SIG-M5 (cell line): ENCODE measurements at places on chromosomes 4 and X.

DNA sequence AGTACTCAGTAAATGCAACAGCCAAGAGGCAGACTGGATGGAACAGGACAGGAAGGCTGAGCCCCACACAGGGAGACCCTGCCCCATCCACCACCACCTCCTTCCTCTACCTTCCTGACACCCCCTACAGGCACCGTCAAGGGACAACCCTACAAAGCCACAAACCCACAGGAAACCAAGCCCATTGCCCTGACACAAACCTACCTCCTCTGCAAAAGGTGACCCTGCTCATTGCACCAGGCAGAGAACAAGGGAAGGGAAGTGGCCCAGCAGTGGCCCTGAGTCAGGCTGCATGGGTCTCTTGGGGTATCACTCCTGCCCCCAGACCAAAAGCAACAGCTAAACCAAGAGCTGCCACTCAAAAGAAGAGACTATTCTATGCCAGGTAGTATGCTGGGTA, 21.0 kb downstream of the JAKMIP1 start:
- DNase-seq, result no peak

DNA sequence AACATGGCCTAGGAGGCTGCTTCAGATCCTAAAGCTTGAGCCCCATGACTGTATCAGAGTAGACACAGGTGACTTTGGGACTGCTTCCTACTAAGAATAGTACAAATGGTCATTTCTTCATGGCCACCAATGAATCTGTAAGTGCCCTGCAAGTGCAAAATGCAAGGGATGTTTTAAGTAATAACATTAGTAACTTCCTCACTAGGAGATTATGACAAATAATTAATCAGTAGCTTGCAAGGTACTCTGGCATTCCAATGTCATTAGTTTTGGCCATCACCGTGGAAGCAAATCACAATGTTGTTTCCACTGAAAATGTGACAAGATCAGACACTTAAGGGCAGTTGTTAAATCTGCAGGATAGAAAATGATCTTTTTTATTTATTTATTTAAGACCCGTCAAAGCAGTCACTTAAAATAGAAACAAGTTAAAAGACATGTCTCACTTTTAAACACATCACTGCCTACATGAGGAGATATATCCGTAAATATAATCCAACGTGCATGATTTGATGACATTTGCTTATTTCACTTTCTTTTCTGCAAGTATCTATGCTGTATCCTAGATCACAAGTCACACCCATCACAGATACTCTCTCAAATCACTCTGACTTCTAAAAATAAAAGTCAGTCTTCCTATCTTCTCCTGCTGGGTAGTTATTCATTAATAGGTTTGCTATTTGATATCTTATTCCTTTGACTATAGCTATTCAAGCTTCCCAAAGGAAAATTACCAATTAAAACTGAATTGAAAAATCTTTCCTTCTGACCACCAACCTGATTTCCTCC, 400.6 kb downstream of the IL15 start:
- DNase-seq, result no peak

DNA sequence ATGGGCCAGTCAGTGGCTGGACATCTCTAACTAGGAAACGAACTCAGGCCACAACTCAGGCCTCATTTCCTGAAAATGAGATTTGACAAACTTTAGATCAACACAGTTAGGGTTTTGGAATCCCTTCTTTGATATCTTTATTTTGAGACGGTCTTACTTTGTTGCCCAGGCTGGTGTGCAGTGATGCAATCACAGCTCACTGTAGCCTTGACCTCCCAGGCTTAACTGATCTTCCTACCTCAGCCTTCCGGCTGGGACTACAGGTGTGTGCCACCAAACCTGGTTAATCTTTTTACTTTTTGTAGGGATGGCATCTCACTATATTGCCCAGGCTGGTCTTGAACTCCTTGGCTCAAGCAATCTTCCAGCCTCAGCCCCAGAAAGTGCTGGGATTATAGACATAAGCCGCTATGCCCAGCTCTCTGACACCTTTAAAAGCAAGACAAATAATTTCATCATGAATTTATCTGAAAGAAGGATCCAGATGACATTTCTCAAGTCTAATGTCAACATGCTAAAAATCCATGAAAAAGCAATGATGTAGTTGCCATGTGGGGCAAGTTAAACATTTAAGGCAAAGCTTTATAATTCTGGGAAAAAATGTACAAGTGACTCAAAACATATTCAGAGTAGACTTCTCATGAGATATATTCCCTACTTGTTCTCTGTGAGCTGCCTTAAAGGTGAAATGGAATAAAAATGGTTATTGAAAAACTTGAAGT, 89.1 kb upstream of the CBR4 start:
- DNase-seq, result no peak

- no peak for DNase-seq
These were observed 87.3 kb upstream of the TET2 start for GRCh38 chr4:105059337-105059736.

GRCh38 chr4:48047896-48048295, 31.3 kb downstream of the NIPAL1 start:
- no peak for DNase-seq

GRCh38 chrX:119762718-119763117, 4.3 kb downstream of the SOWAHD start:
- DNase-seq, result no peak

DNA sequence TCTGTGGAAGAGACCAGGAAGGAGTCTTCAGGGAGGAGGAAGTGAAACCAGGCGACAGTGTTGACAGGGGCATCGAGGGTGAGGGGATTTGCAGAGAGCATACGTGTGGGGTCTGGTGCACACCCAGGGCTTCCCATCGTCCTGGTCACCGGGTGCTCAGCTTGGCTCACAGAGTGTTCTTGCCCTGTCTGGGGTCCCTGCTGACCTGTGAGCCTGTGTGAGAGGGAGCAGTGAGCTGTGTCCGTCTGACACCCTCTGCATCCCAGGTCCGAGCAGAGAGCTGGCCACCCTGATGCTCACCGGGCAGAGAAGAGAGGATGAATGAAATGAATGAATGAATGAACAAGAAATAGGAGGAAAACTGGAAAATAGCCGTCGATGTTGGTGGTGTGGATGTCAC, 46.5 kb downstream of the CPZ start:
- no peak for DNase-seq

DNA sequence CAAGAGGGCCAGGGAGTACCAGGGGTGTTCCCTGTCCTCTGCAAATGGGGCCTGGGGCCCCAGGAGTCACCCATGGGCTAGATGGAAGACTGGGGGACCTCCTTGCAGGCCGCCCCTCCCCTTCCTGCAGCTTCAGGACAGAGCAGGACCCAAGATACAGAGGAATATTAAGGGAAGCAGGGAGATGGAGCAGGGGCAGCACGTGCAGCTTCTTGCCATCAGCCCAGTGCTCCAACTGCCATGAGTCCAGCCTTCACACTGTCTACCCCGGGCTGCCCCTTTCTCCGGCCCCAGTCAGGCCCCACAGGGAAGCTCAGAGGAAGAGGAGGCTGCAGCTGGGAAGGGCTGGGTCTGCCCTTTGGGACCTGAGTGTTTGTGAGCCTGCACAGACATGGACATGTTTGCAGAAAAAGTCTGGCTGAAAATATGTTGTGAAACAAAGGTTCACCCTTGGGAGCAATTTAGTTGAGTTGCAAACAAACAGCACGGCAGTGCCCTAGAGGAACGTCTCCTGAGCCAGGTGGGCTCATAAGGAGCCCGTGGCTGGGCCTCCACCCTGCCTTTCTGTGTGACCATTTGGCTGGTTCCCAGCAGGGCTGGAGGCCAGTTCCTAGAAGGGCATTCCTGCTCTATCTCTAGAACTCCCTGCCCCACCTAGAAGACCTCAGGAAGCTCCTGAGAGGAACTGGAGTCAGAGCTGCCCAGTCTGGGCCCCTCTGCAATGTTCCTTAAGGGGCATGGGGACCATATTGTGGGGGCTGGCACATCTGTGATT, 8.9 kb downstream of the FATE1 start:
- no peak for DNase-seq

DNA sequence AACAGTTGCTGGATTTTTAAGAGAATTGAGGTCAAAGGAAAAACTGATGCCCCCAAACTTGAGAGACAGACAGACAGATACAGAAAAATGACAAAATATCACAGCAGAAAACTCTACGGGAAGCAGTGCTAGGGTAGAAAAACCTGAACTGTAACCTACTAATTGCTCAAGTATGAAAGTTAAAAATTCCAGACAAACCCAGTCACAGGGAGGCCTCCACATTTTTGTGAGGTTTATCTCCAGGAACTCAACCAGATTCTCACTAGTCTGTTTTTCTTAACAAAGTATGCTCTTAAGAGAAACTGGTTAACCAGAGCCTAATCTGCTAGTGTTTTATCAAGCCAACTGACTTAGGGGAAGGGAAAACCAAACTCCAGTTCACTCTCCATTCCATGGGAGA, 19.9 kb upstream of the PPP3CA start:
- no peak for DNase-seq

DNA sequence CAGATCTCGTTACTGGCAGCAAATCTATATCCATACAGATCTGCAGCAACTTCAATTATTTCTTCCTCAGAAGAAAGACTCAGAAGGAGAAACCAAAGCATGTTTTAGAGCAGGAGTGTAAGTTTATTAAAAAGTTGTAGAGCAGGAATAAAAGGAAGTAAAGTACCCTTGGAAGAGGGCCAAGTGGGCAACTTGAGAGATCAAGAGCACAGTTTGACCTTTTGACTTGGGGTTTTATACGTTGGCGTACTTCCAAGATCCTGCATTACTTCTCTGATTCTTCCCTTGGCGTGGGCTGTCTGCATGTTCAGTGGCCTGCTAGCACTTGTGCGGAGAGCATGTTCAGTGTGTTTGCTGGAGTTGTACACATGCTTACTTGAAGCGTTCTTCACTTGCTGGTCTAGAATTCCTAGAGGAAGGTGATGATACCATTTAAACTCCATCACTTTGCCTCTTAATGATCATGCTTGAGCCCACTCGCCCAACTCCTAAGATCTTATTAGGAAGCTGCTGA, 1114.7 kb upstream of the PABPC4L start:
- no peak for DNase-seq

GRCh38 chrX:129650183-129650689, 4.5 kb downstream of the APLN start:
- DNase-seq, result no peak

GRCh38 chr4:8113611-8114377, 44.8 kb downstream of the ABLIM2 start:
- DNase-seq, result no peak

- DNase-seq, result no peak
These were observed 30.0 kb upstream of the ANXA5 start for GRCh38 chr4:121726642-121727268.

- DNase-seq, result no peak
These were observed 47.9 kb upstream of the RGN start for GRCh38 chrX:47030339-47030738.

DNA sequence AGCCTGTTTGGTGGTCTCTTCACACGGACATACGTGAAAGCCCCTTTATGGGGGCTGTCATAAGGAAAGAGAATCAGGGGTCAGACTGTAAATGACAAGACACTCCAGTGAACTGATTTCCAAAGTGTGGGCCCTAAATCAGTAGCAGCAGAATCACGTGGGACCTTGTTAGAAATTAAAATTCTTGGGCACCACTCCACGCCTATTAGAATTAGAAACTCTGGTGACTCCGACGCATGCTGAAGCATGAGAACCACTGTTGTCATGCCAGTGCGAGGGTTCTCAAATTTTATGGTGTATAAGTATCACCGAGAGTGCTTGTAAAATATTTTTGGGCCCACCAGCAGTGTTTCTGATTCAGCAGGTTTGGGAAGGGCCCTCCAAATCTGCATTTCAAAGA, 672.8 kb downstream of the DMD start:
- DNase-seq, result no peak

DNA sequence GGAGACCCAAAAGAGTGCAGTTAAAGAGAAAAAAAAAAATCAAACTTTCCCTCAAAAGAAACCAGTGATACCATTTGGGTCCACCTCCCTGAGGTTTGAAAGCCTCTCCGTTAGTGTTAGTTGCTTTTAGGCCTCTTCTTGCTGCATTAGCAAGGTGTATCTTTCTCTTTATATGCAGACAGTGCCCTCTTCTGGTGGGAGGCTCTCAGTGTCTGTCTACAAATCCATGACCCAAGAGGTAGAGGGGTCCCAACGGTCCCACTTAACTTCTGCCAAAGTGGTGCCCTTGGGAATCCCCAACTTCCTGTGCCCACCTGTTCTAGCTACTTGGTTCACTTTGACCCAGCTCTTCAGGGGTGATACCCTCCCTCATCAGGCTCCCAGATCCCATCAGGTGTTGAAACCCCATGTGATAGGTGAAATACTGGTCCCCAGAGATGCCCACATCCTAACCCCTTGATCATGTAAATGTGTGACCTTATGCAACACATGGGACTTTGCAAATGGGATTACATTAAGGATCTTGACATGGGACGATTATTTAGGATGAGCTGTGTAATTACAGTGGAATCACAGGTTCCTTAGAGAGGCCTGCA, 63.7 kb upstream of the CD99 start:
- no peak for DNase-seq

- no peak for DNase-seq
These were observed 60.1 kb downstream of the SH3RF1 start for GRCh38 chr4:169210504-169211118.
